HCT116 (cell line): ENCODE measurements at places on chromosomes 11 and 22. TPM values are rescaled to one million over a fixed set of nuclear protein-coding genes. Genes with fewer than 3 reads are reported as not detected.

Gene RHBDD3
- total RNA-seq = 30.2 TPM

DNA sequence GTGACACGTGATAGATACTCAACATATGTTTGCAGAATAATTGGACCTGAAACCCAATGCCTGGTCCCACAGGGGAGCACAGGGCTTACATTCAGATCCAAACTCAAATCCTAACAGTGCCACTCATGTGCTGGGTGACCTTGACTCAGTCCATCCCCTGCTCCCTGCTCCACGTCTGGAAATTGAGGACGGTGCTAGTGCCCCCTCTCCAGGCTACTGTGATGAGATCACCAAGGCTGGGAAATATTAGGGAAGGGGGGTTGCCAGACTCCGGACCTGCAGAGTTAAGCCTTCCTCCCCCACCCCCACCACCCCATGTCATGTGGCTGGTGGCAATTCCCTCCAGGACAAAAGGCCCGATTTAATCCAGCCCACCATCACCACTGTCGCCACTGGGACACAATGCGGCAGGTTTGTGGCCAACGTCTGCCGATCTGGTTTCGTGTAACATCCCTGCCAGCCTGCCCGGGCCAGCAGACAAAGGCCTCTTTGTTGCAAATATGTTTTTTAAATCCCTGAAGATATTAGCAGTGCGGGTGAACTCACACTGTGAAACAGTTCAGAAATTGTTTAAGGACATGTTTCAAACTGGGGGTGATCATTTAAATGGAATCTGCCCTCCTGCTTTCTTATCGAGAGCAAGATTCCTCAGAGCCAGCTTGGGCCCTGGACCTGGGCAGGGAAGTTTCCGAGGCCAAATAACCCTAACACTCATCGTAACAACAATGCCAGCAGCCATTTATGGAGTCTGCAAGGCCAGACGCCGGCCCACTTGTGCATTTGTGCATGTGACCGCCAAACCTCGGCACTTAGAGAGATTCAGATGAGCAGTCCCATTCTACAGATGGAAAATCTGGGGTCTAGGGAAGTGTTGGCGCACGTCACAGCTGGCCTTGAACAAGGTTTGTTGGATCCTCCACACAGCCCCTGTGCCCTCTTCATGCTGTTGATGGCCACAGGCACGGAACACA is 19.6 kb upstream of the MN1 start:
- DNase-seq = no peak

GRCh38 chr22:44566911-44567310 is 68.9 kb upstream of the RTL6 start:
- DNase-seq = no peak

Gene OR4A16
- total RNA-seq = not detected

Gene MAPK8IP1
- total RNA-seq = 10.1 TPM

- no peak for DNase-seq
Measured at GRCh38 chr11:103167166-103167565, 57.9 kb downstream of the DYNC2H1 start.

DNA sequence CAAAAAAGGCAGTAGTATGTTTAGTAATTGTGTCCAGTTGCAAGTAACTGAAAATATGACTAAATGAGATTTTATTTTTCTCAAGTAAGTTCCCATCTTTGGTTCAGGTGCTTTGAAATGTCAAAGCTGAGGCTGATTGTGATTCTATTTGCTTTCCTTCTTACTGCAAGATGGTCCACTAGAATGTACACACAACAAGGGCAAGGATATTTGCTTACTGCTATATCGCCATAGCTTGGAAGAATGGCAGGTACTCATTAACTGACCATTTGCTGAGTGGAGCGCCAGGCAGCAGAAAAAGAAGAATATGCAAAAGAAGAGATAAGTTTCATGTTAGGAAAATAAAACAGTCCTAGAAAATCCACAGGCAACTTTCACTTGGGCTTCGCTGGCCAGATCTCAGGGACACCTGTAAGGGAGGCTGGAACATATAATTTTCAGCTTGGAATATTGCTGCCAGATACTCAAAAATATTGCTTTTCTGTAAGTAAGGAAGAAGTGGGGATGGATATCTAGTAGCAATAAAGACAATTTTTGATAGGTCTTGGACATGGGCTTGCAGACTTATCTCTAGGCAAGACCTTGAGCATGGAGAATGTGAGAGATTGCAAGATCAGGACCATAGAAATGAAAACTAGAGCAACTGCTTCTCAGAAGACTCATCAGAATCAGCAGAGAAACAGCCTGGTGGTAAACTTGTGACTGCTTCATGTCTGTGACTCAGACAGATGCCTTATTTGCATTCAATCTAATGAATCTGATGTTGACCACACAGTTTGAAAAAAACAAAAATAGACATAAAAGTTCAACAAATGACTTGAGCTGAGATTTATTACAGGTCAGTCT is 44.8 kb upstream of the OR9Q1 start:
- DNase-seq = no peak

- DNase-seq = no peak
Measured at GRCh38 chr22:43391306-43391705, 20.5 kb upstream of the MPPED1 start.

Gene TRPM5
- 0.07 TPM for total RNA-seq

- DNase-seq = no peak
Measured at GRCh38 chr11:16893456-16894066, 120.7 kb downstream of the PLEKHA7 start.

DNA sequence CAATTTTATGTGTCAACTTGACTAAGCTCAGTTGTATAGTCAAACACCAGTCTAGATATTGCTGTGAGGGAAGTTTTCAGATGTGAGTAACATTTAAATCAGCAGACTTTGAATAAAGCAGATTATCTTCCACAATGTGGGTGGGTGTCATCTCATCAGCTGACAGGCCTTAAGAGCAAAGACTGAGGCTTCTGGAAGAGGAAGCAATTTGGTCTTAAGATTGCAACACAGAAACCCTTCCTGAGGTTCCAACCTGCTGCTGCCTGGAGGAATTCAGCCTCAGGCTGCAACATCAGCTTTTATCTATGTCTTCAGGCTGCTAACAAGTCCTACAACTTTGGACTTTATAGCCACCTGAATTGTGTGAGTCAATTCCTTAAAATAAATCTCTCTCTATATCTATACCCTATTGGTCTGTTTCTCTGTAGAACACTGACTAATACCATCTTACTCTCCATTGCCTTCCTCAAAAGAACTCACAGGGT is 277.2 kb upstream of the PLET1 start:
- no peak for DNase-seq

DNA sequence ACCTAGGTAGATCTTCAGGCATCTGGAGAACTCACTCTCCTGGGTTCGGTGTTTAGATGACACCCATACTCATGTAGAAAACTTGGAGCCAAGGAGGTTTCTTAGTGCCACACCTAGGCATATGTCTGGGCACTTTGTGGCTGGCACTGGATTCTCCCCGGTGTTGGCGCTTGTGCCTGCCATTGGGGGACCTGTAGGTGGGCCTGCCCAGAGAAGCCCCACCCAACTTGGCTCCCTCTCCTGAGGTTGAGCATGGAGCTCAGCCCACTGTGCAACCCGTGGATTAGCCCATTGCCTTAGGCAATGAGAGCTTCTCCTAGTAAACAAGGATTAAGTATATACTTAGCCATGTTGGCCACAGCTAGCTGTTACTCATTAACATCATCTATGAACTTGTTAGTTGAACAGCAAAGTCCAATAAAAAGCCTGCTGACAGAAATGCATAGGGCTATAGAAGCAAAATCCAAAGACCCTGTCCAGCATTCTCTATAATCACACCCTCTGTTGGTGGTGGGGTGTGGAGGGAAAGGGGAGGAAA is 335.5 kb upstream of the CHORDC1 start:
- DNase-seq = no peak

DNA sequence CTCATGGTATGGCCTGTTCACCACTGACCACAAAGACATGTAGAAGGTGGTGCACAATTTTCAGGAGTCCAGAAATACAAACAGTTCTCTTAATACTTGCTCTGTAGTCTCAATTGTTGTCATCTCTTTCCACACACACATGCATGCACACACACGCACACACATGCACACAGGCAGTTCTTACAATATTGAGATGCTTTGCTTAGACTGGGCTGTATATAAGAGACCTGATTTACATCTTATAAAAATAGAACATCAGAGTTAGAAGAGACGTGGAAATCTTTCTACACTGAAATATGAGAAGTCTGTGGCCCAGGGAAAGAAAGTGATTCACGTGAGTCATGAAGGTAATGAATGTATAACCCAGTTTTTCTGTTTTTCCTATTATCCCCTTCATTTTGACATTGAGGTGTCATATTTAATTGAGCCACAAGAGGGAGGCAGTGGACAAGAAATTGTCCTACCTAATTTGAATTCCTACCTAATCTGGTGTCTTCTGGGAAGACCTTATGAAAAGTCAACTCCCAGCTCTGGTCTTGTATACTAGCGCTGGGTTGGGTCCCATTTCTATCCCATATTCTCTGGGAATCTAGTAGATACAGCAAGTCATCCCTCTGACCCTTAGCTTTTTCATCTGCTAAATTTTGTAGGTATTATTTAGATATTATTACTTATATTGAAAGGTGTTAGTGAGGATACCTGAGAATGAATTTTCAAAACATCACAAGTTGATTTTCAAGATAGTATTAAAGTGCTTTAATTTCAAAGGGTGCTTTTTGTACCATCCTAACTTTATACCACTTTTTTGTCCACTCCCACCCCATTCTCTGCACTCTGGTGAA is 14.9 kb upstream of the MS4A4A start:
- peak; percentile 36 for DNase-seq

Gene TAGLN
- total RNA-seq = 10.0 TPM

Gene ZNF214
- total RNA-seq = 2.1 TPM

- peak; percentile 4 for DNase-seq
Measured at GRCh38 chr11:67732045-67732787, 57.8 kb upstream of the ALDH3B2 start.

Gene APOL6
- 0.84 TPM for total RNA-seq

GRCh38 chr11:45754741-45755140 is 50.2 kb upstream of the SLC35C1 start:
- DNase-seq = no peak

Gene DUSP8
- 10.2 TPM for total RNA-seq

GRCh38 chr11:4459500-4459899 is 10.4 kb downstream of the OR52K2 start:
- DNase-seq = no peak

GRCh38 chr11:1459219-1459575 is 27.4 kb downstream of the MOB2 start:
- DNase-seq = no peak

Gene CACNA1I
- 0.15 TPM for total RNA-seq

DNA sequence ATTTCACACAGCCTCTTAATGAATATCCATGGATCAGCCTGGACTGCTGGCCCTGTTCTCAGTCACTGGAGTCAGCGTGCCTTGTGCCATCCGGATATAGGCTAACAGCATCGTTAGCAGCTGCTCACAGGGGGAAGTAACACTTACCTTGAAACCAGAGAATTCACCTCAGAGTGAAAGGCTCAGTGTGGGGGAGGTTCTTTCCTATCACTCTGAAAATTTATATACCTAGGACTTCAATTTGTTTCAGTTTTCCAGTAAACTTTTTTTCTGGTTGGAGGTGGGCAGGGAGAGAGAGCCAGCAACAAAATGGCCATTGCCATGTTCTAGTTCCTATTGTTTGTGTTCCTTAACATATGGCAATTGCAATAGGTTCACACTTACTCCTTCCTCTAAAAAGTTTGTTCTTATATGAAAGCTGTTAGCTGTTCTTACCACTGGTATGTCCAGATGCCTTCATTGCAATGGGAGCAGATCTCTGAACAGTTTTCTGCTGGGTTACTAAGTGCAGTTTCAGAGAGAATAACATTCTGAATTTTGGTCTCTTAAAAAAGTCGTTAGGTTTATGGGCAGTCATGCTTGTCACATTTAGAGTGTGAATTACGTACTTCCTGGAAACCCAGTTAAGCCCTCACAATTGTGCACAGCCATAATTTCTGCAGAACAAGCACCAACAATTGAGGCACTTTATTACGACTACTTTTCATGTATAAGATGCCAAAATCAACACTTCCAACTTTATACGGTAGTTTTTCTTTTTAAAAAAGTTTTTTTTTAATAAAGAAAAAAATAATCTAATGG is 247.6 kb downstream of the CADM1 start:
- DNase-seq = no peak

DNA sequence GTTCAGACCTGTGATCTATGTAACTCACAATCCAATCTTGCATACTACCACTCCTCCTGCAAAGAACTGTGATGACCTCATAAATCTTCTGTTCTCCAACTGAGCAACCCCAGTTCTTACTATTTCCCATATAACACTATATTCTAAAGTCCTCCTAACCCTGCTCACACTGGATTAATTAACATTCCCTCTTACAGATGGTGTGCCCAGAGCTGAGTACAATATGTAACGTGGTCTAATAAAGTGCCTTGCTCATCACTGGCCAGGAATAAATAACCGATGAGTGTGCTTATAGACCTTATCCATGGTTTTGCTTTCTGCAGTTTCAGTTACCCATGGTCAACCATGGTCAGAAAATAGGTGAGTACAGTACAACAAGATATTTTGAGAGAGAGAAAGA is 28.6 kb downstream of the PRCP start:
- no peak for DNase-seq

DNA sequence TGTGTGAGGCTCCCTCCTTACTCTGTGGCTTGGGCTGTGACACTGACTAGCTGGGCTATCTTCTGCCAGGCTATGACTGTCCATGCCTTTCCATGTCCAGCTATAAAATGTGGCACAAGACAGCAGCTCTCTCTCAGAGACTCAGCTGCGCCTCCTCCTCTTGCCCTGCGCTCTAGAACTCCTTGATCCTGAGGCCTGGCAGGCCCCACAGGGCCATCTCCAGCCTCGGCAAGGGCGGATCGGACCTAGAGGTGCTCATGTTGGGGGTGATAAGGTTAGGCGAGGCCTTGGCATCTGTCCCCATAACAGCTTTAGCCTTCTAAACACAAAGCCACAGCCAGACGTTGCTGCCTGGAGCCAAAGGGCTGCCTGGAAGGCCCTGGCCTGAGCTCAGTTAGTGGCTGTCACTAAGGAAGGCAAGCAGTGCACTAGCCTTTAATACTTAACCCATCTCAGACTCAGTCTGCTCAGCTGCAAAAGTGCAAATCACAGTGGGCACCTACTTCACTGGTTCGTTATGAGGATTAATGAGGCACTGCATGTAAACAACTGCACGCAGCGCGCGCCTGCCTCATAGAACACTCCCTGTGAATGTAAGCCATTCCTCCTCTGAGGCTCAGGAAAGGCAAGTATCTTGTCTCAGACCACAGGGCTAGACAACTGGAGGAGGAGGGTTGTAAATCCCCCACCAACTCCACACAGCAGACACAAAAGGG is 1.2 kb downstream of the GUCD1 start:
- DNase-seq = no peak

DNA sequence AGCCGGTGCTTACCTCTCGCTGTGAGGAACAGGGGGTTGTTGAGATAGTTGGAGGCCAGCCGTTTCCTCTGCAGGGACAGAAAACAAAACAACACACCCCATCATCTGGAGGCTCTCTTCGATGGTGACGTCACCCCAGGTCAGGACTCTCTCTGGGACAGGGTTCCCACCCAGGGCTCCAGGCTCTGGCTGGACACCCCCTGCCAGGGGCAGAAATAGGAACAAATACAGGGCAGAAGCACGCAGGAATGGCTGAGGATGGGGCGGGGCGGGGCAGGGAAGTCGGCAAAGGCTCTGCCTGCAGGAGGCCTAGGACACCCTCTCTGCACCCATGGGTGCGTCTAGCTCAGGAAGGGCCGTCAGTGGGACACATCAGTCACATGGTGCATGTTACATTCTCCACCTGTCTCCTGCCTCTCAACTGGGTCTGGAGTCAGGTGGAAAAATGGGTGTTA is 118.5 kb downstream of the PHF21B start:
- no peak for DNase-seq

Gene ENTHD1
- total RNA-seq = not detected
